ENCODE measurements at places on chromosomes 6 and 20.

DNA sequence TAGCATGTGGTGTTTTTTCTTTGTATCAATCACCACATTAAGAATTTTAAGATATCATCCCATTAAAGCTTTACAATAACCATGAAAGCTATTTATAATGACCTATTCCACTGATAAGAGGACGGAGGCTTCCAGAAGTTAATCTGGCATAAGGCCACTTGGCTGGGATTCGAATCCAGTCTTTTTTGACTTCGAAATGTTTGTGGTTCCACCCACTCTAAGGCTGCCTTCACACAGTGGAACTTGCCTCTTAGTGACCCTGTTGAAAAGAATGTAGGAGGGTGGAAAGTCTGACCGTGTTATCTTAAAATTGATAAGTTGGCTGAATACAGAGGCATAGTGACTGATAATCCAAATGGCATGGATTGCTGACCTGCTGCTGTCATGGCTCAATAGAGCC is 959.7 kb downstream of the KIF16B start:
- DNase-seq: no peak

GRCh38 chr6:145813285-145814034 is 1.1 kb downstream of the FBXO30 start:
- no peak for DNase-seq

GRCh38 chr6:34638834-34639736 is 57.5 kb downstream of the ILRUN start:
- DNase-seq: no peak

- no peak for DNase-seq
Observed at GRCh38 chr6:120447605-120448004, 886.7 kb downstream of the TBC1D32 start.

DNA sequence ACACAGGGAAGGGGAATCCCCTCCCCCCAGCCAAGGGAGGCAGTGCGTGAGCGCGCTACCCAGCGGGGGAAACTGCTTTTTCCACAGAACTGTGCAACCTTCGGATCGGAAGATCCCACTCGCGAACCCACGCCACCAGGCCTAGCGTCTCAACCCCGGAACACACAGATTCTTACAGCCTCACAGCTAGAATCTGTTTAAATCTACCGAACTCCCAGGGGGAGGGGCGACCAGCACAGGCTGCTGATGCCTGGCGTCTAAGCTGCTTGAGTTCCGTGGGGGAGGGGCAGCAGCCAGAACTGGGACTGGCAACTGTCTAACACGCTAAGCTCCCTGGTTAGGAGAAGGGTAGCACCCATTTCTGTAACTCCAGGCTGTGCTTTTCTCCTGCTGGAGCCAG is 217.3 kb upstream of the TENT5A start:
- DNase-seq: no peak

- no peak for DNase-seq
Observed at GRCh38 chr20:9059931-9060330, 9.0 kb upstream of the PLCB4 start.

GRCh38 chr6:16621002-16621401 is 140.3 kb downstream of the ATXN1 start:
- DNase-seq: no peak

DNA sequence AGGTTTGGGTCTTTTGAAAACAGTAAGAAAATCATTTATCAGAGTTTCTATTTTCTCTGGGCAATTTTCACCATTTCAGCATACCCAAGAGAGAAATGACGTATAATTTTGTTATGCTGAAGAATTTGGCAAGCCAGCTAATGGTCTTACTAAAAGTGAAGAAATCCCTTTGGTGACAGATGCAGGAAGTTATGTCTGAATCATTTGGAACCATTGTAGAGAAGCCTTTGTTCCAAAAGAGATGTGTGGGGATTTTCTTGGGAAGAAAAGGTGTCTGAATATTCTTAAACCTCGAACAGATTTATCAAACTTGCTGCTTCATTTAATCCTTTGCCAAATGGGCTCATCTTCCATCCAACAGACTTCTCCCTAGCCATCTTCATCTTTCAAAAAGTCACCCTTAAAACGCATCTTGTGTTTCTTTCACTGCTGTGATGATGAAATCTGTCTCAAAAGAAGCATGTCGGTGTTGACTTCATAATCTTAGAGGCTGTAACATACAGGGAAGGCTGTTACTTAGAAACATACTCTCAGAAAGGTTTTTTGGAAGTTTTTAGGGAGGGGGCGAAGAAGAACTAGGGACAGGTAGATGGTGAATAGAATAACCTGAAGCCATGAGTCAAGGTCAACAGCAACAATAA is 39.5 kb downstream of the CITED2 start:
- no peak for DNase-seq

- DNase-seq: no peak
Observed at GRCh38 chr20:45821947-45822346, 5.2 kb downstream of the TNNC2 start.

Data from GM12891 (cell line).